ENCODE measurements at places on chromosomes 5 and 9.

DNA sequence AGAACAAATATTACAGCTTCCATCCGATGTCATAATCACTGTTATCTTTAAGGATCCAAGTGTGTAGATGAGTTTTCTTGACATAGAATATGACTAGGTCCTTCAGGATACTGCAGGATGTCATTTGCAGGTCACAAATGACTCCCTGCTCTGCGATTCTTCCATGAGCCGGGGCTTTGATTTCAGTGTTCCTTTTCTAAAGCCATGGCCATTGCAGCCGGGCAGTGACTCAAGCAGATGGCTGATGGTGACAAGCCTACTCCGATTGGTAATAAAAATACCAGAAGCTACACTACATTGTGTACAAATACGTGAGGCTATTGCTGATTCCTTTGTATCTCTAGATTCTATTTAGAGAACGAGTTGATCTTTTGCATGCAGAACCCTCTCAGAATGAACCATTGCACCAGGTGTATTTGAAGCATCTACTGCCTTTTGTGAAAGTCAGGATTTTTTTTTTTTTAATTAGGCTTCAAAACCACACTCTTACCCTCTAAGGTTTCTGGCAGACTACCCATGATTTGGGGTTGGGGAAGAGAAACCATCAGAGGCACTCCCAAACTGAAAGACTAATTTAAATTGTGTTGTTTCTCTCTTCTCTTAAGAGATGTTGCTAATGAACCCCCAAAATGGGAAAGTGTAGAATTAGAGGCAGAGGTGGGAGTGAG is 271.0 kb upstream of the ADRA1B start:
- no peak for DNase-seq

DNA sequence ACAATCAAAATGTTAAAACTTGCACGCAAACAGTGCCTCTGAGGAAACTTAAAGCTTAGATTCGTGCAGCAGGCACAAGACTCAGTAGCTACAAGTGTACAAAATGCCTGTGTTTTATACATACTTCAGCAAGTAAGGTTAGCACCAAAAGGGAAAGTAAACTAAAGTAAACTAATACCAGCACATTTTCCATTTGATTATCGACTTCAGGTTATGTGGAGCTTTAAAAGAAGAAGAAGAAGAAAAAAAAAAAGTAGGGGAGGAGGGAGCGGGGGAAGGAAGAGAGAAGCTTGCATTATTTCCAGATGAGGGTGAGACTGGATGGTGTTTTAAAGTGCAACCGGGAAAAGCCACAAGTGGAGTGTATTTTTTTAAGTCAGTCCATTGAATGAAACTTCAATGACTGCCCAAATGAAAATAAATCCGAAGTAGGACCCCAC is 596 bp upstream of the ADAMTS6 start:
- peak; percentile 5 for DNase-seq

DNA sequence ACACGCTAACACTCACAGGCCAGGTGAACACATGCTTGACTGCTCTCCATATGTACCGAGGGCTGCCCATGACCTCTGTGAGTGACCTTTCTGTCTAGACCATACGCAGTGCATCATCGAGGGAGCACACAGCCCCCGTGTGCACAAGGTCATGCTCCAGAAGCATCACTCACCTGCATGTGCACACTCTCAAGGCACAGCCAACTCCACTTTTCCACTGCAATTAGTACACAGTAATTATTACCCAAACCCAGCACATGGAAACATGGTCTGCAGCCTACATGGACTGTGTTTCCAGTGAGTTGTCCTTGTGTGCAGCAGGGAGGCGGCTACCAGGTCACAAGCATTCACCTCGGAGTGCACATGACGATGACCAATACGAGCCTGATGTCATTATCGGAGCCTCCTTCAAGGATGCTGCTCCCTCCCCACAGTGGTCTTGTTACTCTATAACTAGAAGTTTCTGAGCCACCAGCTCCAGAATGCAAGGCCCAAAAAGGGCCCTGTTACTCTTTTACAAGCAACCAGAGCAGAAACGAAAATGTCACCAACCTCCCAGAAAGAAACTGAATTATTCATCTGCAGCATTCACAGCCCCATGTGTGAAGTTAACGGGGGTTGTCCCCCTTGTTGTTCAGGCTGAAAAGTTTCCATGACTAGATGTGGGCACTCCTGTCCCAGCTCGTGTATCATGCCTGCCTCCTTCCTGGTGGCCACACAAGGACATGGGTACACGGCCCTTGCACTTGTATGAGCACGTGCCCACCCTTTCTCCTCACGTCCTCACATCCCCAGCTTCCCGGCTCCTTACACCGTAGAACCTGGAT is 31.2 kb downstream of the SEMA4D start:
- DNase-seq: no peak

DNA sequence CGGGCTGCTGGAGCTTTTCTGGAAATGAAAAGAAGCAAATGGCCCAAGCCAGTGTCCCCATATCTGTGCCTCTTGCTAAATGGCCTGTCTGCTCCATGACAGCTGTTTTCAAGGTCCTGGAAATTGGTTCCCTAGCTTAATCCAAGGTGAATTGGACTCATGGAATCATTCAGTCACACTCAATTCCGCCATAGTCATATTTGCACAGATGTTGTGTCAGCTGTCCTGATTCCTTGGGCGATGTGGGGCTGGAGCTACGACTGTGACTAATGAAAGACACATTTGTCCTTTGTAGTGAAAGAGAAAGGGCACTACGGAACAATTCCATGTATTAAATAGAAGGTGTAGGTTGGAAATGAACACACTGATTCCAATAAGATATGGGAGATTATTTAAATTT is 102.9 kb upstream of the MEGF10 start:
- no peak for DNase-seq

DNA sequence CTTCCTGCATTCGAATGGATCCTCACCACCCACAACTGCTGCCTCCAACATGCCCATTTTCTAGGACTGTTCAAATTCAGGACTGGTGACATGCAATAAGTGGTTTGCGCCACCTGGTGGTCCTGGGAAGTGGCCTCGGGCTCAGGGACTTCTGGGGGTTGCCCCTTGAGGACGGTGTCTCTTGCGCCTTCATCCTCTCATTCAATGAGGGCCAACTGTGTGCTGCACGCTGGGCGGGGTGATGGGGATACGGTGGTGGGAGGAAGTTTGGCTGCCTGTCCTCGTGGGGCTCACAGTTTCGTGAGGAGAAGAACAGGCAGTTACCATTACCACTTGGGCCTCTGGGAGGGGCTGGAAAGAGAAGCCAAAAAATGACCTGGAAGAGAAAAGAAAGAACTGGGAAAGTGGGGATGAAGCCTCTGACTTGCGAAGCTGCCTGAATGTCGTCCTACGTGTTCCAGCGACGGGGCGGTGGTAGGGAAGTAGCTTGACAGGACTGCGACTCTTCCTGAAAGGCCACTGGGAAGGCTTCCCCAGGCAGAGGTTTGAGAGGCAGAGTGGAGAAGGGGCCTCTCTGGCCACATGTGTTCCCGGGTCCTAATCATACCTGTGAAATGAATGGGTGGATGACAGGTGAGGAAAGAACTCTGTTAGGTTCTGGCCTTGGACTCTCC is 49.0 kb downstream of the PSD2 start:
- peak; percentile 76 for DNase-seq

DNA sequence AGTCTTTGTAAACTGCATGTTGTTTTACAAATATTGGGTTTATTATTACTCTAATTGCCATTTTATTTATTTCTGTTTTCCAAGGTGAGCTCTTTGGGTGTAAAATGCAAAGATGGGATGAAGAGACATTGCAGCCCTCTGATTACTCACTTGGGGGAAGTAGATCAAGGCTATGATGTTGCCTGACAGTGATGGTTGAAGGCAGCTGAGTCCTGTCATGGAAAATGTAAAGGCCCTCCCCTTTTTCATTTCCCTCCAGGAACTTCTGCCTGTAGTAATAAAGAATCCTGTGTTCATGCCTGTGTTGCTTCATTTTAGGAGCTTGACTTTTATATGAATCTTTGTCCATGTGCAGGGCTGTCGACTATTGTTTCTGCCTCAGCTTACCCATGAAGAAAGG is 605.4 kb upstream of the CLINT1 start:
- no peak for DNase-seq

GRCh38 chr9:111020594-111020993 is 17.7 kb downstream of the LPAR1 start:
- DNase-seq: no peak

GRCh38 chr9:131708226-131709002 is 31.5 kb downstream of the RAPGEF1 start:
- DNase-seq: no peak

DNA sequence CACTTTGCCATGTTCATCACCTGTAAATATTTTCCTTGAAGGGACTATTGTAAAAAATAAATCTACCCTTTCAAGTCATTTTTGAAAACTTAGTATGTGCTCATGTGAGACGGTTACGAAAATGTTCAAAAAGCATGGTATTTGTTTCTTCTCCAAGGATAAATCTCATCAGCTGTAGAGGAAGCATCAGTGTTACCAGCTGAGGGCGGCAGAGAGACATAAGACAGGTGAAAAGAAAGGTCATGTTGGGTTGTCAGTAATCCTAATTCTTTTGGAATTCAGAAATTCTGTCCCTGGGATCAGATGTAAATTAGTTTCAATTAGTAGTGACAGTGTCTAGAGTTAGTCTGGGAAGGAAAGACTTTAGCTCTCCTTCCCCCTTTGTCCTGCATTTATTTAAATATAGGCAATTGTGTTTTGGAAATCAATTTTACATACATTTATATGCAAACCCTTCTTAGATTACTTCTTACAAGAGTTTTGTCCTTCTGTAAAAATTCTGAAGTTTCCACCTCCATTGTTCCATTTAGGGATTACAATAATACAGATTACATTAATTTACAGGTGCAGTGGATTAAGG is 791.9 kb upstream of the CDH6 start:
- peak; percentile 35 for DNase-seq

GRCh38 chr5:68710514-68710913 is 383.3 kb upstream of the SLC30A5 start:
- DNase-seq: no peak

DNA sequence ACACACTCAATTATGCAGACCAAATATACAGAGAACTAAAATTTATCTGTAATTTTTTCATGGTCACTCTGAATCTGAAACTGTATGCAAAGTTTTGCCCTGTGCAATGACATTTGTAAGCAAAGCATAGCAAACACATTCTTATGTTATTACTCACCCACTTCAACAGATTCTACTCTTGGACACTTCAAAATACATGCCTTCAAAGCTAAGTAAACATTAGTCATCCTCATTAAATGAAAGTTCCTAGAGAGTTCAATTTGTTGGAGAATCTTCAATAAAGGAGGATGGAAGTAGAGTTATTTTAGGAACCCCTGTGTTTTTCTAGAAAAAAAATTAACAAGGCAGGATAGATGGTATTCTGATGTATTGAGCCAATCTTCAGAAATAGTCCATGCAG is 639.7 kb upstream of the C9orf72 start:
- peak; percentile 76 for DNase-seq

- no peak for DNase-seq
These were observed 1384.5 kb upstream of the NUDT12 start for GRCh38 chr5:104947076-104947475.

Data from urothelium cell line (cell line).